Stimulated activated naive CD4-positive, alpha-beta T cell (primary cell): ENCODE measurements at places on chromosomes 5 and 9.

- DNase-seq = no peak
Observed at GRCh38 chr9:130630506-130631330, 33.7 kb upstream of the PRDM12 start.

DNA sequence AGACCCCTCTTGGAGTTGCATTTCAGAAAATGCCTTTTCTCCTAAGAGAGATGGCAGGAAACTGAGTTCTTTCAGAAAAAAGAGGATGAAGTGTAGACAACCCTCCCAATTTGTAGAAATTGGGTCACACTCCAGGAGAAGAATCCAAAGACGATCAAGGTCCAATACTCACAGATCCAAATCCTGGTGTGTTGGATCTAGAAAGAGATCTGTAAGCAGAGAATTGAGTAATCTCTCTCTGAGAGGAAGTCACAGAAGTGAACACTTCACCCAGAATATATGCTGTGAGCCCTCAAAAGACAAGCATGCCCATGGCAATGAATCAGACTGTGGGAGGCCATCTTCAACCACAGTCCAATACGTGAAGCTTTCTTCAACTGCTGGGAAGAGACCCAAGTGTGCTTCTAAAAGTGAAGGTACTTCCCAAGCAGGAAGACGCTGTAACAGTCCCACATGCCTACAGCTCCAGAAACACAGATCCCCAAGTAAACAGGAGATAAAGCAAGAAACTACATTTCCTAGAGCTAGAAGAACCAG, 182.7 kb downstream of the SMC2 start:
- DNase-seq = no peak

DNA sequence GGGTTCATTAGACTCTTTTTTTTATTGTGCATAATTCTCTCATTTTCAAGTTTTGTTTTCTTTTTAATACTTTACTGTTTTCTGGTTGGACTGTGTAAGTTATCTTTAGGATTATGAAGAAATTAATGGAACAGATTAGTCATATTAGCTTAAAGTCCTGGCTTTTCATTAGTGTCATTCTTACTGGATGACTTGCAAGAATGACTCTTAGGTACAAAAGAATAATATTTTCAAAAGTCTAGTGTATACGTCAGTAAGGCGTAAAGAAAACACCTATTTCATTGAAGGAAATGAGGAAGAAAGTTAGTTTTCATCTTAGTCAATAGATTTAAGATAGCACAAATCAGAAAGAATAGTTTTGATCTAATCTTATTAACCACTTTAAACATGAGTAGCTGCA, 20.4 kb downstream of the UHRF2 start:
- DNase-seq = no peak

GRCh38 chr5:64788156-64788555, 19.4 kb downstream of the CWC27 start:
- no peak for DNase-seq

- DNase-seq = no peak
Observed at GRCh38 chr5:78300464-78301045, 6.1 kb upstream of the AP3B1 start.

DNA sequence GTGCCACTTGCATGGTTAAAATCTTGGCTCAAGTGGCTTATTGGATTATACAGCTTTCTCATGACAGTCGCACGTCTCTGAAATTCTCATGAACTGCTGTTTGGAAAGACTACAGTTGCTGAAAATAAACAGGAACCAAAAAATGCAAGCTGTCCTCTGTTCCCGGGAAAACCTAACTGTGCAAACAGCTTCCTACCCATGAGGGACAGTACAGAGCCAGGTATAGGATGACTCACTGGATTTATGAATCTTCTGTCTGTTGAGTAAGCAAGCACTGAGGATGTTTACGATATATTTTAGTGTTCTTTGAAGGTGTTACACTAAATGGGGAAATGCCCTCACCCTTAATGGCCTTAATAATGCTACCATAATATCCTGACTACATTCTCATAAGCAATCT, 380.3 kb upstream of the TNC start:
- DNase-seq = no peak

DNA sequence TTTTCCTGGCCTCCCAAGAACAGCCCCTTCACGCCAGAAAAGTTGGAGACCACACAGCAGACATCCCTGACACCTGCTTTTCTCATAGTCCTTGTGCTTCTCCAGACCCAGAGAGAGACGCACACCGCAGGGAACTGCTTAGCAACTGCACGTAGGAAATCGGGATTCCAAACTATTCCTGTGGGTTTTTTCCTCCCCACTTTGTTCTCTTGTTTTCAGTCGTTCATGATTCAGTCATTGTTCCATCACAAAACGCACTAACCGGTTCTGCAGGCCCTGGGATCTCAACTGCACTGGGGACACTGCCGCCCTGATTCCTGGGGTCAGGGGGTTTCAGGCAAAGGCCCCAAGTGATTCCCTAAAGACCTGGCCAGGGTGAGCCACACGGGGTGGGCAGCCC, 588.0 kb upstream of the KLF4 start:
- DNase-seq = no peak

DNA sequence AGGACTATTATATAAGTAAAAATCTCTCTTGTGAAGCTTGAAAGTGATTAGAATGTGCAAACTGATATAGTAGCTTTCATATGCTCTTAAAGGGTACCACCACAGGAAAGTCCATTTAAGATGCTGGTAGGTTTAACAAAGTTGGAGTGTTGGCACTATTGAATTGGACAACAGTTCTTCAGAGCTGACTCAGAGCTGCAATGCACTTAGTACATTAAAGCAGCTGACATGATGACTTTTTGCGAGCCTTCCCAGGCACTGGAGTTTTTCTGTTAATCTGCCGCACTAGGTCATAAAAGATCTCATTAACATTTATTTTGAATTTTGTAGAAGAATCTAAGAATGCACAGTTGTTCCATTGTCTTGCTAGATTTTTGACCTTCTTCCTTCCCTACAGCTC, 243.8 kb downstream of the ADAMTSL1 start:
- DNase-seq = no peak

DNA sequence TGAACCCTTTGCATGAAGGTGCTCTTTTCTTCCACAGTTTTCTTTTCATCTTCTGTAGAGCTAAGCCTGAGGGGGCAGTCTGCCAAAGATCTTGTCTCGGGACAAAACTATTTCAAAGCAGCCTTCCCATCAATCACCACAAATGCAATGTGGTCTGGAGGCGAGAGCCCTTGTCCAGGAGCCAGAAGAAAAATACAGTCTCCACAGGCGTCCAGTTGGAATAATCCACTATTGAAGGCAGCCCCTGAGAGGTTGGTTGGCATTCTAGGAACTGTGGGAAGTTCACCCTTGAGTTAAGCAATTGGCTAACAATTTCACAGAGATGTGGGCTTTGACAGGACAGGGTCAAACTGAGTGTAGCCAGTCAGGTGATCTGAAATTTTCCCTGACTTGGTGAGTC, 72.0 kb downstream of the SEMA6A start:
- no peak for DNase-seq

DNA sequence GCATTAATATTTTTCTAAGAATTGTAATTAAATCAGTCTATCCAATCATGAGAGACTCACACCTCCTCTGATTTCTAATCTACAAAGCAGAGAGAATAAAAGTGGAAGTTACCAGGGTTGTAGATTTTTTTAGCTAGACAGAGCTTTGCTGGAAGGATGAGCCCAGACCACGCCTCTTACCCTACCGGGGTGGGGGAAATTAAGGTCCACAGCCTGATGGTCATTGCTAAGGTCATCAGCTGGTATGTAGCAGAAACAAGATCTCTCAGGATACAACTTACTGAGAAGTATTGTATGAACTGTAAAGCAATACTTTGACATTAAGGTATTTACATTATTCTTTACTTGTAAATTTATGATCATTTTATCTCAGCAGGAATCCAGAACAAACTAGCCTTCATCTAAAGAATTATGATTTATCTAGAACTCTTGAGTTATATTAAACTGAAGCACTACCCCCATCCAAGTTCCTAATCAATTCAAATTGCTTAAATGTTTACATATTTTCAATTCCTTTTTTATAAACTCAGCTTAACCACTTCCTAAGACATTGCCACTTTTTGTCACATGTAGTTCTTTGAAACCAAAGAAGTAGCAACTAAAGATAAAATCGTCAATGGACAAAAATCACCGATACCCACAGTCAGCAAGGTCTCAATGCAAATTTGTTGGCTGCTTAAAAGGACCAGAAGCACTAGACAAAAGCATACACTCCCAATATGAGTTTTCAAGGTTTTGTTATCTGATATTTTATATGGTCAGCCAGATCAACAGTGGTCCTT, 225.8 kb upstream of the DAPK1 start:
- DNase-seq = no peak

DNA sequence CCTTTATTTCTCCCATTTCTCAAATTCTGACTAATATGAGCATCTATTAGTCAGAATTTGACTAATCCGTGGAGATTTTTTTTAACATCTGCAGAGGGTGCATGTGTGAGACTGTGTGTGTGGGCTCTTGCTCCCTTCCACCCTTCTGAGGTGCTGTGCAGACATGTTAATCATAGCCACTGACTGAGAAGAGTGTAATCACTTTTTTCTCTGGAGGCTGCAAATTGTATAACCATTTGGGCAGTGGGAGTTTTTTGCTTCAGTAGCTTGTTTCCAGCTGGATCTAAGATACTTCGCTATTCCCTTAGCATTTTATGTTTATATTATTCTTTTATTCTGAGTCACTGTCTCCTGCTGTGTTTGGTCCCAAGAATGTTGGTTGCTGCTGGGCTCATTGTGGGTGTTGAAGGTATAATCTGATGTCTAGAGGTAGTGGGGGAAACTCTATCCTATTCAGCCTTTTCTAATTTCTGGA, 66.2 kb downstream of the ARHGEF28 start:
- DNase-seq = no peak

- DNase-seq = no peak
Observed at GRCh38 chr9:24766081-24766480, 220.4 kb upstream of the IZUMO3 start.

DNA sequence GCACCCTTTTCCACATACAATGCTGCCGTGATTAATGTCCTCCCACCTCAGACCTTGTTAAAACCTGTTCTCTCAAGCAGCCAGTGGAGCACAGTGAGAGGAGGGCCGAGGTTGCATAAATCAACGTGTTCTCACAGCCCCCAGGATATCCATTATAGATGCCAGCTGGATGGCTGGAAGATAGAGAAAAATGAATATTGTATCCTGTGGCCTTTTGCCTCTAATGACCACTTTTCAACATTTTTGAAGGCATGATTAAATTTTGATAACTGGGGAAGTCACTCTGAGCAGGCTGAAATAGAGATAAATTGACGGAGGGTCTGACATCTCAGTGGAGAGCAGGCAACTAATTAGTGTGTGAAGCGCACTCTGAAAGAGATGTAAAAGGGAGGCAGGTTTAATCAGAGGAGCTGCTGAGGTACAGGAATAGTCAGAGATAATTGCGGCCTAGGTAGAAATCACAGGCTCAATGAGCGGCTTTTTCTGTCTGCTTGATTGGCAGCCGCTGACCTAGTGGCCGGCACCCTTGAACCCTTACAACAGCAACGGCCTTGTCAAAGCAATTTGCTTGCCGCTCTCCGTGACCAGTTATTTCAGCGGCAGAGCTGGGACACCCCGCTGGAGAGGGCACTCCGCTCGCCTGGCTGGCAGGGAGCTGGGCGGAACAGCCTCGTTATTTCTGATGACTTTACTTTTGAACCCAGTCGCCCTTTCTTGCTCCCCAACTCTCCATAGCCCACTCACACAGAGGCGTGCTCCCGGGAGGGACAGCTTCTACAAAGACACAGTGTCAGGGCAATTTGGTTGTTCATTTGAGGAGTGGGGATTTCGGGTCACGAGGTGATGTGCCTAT, 560.7 kb downstream of the PSAT1 start:
- DNase-seq = no peak

GRCh38 chr5:64690104-64690416, 243 bp upstream of the SHISAL2B start:
- DNase-seq = no peak

DNA sequence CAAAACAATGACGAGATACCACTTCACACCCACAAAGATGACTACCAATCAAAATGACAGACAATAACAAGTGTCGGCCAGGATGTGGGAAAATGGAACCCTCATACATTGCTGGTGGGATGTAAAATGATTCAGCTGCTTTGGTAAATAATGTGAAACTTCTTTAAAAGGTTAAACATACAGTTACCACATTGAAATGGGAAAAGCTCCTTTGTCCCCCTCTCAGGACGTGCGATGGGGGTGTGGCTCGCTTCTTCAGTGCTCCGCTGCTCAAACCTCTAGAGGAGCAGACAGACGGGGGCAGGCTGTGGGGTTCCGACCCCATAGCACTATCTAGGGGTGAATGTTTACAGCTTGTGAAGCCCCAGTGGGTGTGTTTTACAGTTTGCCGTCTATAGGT, 8.0 kb upstream of the PLPP6 start:
- no peak for DNase-seq
